Stimulated activated CD8-positive, alpha-beta memory T cell treated with anti-CD3 and anti-CD28 coated beads, Interleukin-7, amount 100 ng/mL, for 4 hours (primary cell): ENCODE measurements at places on chromosomes 16 and 17.
A peak's percentile ranks its signal among the peaks of the same experiment; 100 is the strongest.

DNA sequence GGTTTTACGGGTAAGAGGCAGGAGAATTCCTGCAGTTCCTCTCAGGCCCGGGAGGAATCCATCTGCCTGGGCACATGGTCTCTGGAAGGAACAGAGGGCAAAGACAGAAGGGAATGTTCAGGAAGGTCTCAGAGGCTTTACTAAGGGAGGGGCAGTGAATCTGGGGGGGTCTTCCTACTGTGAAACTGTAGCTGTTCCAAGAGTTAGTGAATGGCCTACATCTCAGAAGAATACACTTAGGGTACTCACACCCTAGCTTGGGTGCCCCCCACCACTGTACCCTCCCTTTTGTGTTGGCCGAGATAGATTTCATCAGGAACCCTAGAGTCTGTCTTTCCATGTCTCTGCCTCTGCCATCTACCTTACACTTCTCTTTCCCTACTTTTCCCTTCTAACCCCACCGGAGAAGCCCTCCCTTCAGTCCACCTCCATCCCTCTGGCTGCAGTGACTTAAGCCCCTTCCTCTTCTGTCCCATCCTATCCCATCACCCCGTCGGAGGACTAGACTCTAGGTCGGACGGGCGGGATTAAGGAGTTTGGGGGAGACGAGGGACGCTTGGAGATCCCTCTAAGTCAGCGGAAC is 316 bp downstream of the DLG4 start:
- no peak for DNase-seq

- DNase-seq = no peak
Measured at GRCh38 chr17:17706140-17707060, 25.1 kb downstream of the RAI1 start.

DNA sequence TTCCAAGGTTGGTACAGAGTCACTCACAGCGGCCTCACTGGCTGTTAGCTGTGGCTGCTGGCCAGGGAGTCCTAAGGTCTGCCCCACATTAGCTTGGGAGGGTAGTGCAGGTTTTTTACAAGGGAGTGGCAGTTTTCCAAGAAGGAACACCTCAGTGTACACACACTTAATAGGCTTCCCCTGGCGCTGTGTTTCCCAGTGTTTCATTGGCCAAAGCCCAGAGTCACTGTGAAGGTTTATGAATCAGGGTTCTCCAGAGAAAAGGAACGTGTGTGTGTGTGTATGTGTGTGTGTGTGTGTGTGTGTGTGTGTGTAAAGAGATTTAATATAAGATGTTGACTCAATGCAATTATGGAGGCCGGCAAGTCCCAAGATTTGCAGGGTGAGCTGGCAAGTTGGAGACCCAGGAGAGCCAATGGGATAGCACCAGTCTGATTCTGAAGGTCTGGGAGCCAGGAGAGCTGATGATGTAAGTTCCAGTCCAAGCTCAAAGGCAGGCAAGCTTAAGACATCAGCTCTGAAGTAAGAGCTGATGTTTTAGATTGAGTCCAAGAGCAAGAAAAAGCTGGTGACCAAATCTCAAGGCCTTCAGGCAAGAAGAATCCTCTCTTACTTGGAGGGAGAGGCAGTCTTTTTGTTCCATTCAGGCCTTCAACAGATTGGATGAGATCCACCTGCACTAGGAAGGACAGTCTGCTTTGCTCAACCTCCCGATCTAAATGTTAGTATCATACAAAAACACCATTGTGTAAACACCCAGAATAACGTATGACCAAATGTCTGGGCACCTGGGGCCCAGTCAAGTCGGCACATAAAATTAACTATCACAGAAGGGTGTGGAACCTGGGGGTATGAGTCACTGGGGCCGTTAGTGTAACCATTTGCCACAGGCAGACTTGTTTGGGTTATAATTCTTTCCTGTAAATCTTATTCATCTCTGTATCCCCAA is 206.8 kb downstream of the PRKCA start:
- DNase-seq = peak; percentile 41

DNA sequence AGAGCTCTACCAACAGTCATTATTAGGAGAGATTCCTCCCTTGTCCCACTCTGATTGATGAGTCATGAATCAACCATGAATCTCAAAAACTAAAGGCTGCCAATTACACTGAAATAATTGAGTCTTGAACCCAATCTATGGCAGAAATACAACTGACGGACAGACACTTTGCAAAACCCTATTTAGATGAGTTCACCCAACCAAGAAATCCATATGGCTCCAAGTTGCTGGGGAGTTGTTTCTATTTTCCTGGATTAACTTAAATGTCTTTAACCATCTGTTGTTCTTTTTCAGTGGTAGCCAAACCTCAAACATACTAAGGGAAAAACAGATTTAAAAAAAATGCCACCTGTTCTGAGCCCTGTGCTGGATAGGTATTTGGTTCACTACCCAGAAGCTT is 151.0 kb downstream of the SHISA9 start:
- DNase-seq = no peak

DNA sequence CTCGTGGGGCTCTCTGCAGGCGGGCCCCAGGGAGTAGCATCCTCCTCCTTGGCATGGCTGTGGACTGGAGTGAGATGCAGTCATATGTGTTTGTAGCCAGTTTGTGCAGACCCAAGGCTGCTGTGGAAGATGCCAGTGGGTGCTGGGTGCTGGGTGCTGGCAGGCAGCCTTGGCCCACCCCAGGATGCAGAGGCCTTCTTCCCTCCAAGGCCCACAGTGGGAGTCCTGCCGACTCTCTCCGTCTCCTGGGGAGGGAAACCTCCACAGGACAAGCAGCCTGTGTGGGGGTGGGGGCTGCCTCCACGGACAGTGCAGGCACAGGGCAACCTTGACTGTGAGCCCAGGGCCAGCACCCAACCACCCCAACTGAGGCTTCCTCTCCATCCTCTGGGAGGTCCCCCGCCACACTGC is 13.8 kb upstream of the TMEM92 start:
- DNase-seq = no peak

DNA sequence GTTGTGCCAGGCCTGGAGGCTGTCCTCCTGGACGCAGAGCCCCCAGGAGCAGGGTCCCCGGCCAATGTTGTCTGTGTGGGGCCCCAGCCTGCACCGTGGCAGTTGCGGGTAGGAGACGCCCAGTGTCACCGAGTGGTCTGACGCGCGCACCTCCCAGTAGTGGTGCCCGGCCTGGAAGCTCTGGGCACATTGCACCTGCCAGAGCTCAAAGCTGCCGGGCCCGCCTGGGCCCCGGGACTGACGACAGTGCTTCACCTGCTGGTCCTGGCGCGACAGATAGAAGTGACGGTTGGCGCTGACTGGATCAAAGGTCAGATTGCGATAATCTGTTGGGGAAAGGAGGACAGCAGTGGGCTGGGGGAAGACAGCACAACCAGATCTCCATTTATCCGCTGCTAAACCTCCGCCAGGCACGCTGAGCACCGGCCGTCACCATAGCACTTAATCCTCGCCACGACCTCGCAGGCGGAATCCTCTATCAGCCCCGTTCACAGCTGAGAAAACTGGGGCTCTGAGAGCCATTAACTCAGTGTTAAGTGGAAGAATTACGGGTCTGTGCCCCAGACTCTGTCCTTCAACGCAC is 5.6 kb downstream of the TRIM65 start:
- DNase-seq = no peak

- DNase-seq = no peak
Measured at GRCh38 chr16:17251496-17251895, 219.3 kb downstream of the XYLT1 start.

GRCh38 chr17:68908045-68908444 is 47.1 kb downstream of the ABCA8 start:
- DNase-seq = no peak

DNA sequence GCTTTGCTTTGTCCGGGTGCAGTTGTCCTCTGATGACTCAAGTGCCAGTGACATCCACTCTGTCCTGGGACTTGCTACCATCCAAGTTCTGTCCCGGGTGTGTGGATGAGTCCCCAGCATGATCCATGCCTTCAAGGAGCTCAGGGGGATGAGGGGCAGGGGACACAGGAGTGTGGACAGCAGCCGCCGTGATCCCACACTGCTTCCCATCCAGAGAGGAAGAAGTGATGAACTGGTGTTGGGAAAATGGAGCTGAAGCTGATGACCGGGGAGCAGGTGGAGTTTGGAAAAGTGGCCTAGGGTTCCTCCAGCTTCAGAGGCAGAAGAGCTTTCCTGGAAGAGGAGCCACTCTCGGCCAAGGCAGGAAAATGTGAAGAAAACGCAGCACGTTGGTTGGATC is 249.6 kb upstream of the TNRC6C start:
- DNase-seq = no peak

GRCh38 chr16:11057711-11058345 is 113.5 kb downstream of the CLEC16A start:
- no peak for DNase-seq

DNA sequence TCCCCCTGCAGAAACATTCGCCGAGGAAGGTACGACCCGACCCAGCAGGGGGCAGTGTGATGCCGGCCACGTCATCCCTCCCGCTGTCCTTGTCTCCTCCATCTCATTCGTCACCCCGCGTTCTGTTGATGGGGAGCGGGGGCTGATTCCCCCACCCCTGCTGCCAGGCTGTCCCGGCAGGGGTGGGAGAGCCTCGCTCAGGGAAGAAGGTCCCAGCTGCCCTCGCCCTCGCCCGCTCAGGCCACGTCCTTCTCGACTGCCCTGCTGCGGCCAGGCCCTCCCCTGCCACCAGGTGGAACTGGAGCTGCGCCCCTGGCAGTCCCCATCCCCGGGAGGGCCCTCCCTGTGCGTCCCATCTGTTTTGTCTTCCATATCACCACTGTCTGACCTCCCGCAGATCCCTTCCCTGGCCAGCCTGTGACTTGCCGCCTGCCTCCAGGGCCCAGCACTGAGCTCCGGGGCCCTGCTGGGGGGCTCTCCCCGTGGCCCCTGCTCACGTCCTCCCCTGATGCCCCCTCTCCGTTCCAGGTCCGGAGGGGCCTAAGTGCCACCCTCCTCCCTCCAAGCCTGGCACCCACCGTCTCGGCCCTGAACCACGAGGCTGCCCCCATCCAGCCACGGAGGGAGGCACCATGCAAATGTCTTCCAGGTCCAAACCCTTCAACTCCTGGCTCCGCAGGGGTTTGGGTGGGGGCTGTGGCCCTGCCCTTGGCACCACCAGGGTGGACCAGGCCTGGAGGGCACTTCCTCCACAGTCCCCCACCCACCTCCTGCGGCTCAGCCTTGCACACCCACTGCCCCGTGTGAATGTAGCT is 20.6 kb downstream of the ADAM11 start:
- peak; percentile 67 for DNase-seq
